ENCODE measurements at places on chromosomes 7 and 10.

DNA sequence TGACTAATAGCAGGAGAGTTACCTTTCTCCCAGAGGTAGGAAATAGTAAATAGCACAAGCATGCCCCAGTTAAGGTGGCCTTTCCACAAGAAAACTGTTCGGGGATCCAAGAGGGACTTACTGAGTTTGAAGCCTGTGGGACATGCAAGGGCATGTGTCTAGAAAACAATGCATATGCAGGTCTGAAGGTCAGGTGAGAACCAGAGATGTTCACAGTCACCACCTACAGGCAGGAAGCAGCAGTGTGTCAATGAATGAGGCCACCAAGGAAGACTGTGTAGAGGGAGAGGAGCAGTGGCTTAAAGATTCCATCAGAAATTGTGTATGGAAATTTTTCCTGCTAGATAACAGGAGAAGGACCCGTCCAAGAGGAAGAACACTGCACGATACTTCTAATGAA, 66.0 kb downstream of the CALD1 start:
- DNase-seq = no peak

DNA sequence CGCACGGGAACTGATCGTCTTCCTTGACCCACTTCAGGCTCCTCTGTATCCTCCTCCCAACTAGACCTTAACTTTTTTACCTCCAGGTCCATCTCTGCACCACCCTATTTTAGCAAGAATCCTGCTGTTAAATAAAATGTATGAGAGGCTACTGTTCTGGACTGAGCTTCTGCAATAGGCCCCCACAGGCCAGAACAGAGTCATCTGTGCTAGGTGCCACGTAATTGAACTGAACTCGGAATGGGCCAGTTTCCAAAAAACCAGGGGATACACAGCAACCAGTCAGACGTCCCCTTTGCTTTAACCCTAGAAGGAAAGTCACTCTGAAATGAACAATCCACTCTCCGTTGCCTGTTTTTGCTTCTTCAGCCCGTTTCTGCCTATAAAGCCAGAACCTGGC, 71.3 kb downstream of the CHST15 start:
- no peak for DNase-seq

- no peak for DNase-seq
Observed at GRCh38 chr7:14690486-14690885, 212.1 kb downstream of the DGKB start.

DNA sequence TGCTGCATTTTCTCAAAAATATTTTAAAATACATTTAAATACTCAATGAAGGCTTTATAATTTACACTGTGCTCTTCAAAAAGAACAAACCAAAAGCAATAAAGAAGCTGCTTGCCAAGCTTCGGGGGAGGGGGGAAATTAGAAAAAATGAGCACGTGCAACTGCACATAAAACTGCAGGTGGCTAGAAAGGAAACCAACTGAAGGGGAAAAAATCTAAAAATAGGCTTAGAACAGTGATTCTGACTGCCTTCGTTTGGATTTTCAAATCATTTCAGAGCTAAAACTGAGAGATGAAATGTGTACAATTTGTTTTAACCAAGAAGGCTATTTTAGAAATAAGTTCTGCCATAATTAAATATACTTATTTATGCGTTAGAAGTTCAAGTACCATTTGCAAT, 61.4 kb downstream of the ABI1 start:
- no peak for DNase-seq

- no peak for DNase-seq
Observed at GRCh38 chr7:92992932-92993331, 124.8 kb downstream of the SAMD9 start.
